ENCODE measurements at places on chromosomes 16 and 17. TPM values are rescaled to one million over a fixed set of nuclear protein-coding genes. Genes with fewer than 3 reads are reported as not detected.
A peak's percentile ranks its signal among the peaks of the same experiment; 100 is the strongest.

GRCh38 chr16:59330019-59330670, 596.0 kb upstream of the GOT2 start:
- peak; percentile 13 for DNase-seq

Gene UTP4
- total RNA-seq, result 64.7 TPM

Gene KRT39
- not detected for total RNA-seq

DNA sequence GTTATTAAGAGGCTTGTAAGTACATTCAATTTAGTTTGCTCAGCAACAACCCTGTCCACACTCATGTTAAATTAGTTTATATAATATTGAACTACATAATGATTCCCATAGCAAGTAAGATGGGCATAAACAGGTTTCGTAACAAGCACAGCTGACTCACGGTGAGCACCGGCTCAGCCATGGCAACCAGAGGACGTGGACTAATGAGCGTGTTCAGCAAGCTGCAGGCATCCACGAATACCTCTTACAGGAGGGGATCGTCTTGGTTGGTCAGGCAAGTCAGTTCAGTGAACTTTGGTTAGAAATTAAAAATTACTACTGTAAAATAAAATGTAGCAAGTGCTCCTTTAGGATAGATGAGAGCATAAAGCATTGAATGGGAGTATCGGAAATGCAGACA, 58.4 kb downstream of the ELAC2 start:
- DNase-seq, result peak; percentile 7
